CD4-positive, alpha-beta T cell treated with Interleukin-4 for 1 hour (primary cell): ENCODE measurements at places on chromosomes 5 and 9.

DNA sequence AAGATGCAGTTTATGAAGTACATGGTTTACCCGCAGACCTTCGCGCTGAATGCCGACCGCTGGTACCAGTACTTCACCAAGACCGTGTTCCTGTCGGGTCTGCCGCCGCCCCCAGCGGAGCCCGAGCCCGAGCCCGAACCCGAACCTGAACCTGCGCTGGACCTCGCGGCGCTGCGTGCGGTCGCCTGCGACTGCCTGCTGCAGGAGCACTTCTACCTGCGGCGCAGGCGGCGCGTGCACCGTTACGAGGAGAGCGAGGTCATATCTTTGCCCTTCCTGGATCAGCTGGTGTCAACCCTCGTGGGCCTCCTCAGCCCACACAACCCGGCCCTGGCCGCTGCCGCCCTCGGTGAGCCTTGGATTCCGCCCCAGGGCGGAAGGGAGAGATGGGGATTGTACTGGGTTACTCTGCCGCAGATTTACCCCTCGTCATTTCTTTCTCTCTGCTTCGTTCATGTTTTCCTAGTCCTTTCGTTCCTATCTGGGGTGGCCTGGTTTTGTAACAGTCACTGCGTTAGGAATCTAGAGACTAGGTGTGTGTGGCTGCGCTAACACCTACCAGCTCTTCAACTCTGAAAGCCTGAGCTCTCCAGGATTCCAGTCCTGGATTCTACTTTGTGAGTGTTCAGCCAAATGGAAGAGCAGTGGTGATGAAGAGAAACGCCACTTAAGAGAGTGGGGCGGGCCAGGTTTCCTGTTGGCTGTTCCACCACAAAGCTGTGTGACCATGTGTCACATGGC is 638 bp downstream of the MRPS30 start:
- peak; percentile 14 for DNase-seq

GRCh38 chr9:121836366-121836885 is 185.0 kb downstream of the DAB2IP start:
- DNase-seq = no peak

- DNase-seq = no peak
Observed at GRCh38 chr9:136135326-136136126, 16.9 kb upstream of the TMEM250 start.

GRCh38 chr5:83473346-83474160 is 2.0 kb downstream of the VCAN start:
- DNase-seq = peak; percentile 41

DNA sequence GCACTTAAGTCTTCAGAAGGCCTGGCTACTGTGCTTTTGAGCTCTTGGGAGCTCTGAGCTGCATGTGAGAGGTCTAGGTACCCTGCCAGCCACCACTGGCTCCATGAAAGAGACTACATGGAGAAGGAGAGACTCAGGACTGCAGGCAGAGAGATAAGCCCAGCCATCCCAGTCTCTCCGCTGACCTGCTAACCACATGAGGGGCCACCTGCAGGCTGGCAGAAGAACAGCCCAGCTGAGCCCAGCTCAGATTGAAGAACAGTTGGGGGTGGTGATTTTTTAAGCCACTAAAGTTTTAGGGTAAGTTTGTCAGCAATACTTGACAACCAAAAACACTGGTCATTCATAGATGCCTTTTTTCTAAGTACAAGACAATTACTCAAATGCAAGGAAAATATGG is 205.0 kb upstream of the PRDM9 start:
- no peak for DNase-seq

DNA sequence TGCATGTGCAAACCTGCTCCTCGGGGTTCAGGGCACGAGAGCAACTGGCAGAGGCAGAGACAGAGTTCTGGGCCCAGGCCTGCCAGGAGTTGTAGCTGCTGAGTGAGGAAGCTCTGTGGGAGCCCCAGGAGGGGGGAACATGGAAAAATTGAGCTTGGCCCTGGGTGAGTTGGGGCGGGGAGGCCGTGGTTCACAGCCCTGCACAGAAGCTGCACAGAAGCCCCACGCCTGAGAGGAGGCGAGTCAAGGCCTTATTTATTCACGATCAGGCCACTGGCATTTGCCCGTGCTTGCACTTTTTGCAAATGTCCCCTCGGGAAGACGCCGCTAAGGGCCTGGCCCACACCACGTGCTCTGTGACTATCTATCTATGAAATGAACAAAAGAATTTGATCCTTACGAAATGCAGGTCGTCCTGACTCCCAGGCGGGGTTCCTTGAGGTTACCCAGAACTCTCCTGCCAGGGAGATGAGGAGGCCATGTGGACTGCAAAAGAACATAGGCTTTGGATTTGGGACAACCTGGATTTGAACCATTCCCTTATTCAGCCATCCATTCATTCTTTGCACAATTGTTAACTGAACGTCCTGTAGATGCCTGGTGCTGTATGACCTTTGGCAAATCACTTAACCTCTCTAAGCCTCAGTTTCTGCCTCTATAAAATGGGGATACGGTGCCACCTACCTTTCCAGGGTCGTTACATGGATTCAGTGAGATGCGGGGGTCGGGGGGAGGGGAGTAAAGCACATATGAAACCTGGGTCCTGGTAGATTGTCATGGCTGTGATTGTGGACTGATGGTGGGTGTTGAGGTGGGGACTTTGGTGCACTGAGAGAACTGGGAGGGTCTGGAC is 17.9 kb downstream of the COL27A1 start:
- no peak for DNase-seq
